ENCODE measurements at places on chromosomes 5 and 9.

DNA sequence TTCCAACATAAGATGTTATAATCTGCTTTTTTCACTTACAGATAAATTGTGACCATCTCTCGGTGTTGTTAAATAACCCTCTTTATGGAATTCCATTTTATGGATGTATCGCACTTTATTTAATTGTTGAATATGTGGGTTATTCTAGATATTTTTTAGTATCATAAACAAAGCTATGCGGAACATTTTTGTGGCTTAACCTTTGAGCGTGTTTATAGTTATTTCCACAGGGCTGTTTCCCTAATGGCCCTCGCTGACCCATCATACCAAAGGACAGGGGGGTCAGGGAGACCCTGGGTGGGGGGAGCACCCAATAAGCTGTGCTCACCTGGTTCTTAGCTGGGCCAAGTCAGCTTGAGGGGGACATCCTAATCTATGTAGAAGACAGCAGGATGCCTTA, 65.3 kb downstream of the NDST1 start:
- DNase-seq, result no peak

- no peak for DNase-seq
Measured at GRCh38 chr5:85278193-85278592, 893.5 kb upstream of the EDIL3 start.

DNA sequence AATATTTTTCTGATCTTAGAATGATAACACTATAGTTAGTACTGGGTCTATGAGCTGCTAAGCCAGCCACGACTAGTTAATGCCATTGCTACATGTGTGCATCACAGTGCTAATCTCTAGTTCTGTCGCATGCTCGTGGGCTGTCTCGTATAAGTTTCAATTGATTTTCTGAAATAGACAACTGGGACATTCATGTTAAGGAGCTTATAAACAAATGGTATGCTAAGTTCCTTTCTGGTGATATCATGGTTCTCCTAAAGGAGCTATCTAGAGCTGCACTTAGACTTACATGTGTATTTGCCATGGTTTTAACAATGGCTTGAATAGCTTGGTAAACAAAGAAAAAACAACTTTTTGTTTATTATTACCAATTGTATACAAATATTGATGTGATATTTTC, 46.2 kb downstream of the F2RL2 start:
- DNase-seq, result no peak

DNA sequence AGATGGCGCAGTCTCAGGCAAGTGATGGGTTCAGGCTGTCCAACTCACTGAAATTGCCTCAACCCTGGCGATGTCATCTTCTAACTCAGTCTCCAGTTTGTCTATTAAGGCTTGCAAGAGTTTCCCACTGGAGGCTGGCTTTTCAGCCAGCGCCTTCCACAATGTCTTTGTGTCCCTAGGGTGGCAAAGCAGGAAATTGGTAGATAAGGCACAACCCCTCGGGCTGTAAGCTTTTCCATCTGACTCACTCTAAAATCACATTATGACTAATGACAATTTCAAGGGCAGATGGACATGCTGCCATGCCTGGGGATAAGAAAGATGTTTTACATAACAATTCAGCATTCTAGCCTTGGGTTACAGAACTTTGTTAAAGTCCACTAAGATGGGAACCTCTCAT, 61.9 kb downstream of the MROH2B start:
- DNase-seq, result no peak

DNA sequence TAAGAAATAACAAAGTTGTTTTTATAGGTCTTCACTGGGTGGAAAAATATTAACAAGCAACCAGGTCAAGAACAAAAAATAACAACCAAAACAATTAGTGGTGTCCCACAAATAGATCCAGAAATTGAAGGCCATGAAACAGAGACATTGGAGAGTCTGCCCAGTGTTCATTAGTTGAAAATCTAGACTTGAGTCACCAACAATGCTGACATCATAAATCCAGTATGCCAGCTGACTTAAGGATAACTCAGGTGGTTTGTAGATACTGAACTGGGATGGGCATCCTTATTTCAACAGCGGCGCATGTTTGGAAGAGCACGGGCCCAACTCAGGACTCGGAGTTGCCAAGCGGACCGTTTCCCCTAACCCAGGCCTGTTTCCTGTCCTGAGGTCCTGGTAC, 80.7 kb upstream of the TNFAIP8 start:
- DNase-seq, result no peak

- no peak for DNase-seq
Measured at GRCh38 chr9:95762322-95762721, 113.2 kb upstream of the ERCC6L2 start.

GRCh38 chr9:18994263-18994916, 38.6 kb downstream of the SAXO1 start:
- DNase-seq, result no peak

- DNase-seq, result no peak
Measured at GRCh38 chr5:31827867-31828266, 188.9 kb downstream of the PDZD2 start.

GRCh38 chr9:89458768-89459496, 39.0 kb downstream of the SEMA4D start:
- no peak for DNase-seq

GRCh38 chr9:105886136-105886535, 191.8 kb downstream of the TMEM38B start:
- no peak for DNase-seq

- DNase-seq, result no peak
Measured at GRCh38 chr5:17020678-17021601, 84.9 kb upstream of the MYO10 start.

GRCh38 chr5:6291961-6292360, 86.4 kb downstream of the MED10 start:
- DNase-seq, result no peak

All from glutamatergic neuron (in vitro differentiated cells).